Neural progenitor cell (in vitro differentiated cells): ENCODE measurements at places on chromosomes 3 and 15. TPM values are rescaled to one million over a fixed set of nuclear protein-coding genes. Genes with fewer than 3 reads are reported as not detected.
A peak's percentile ranks its signal among the peaks of the same experiment; 100 is the strongest.

MAP2K5 gene
- total RNA-seq, result 11.1 and 17.2 TPM in 2 replicates

VPS39 gene
- 55.3 and 66.9 TPM in 2 replicates for total RNA-seq

DNA sequence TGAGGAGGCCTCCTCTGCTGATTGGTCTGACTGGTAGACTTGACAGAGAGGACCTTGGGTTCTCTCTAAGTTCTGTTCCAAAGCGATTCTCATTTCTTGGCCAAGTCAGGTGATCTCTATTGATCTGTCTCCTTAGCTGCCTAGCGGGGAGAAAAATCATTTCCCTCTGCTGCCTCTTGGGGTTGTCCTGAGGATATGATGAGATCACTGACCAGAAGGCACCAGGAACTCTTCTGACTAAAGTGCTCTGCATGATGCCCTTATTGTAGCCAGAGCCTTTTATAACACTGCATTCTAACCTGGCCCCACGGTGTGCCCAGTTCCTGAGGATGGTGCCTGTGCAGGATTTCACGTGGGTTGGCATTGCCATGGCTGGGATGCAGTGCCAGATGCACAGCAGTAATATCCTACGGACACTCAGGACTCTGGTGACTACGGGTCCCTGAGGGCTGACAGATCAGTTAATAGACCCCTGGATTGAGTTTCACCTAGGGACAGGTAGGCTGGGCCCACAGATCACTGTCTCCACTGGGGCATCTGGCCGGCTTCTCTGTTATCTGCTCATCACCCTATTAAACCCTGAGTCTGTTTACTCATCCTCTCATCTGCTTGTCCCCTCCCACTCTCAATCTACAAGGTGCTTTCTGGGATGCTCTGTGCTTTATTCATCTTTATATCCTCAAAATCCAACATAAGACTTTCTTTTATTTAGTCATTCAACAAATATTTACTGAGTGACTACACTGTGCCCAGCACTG, 3.9 kb upstream of the HEG1 start:
- no peak for DNase-seq

BCHE gene
- 8.6 and 15.2 TPM in 2 replicates for total RNA-seq

- no peak for DNase-seq
Observed at GRCh38 chr3:184171562-184171961, 3.1 kb upstream of the AP2M1 start.

TGM4 gene
- total RNA-seq, result 0.04 and 0.12 TPM in 2 replicates

TNFAIP8L3 gene
- not detected in 2 replicates for total RNA-seq

MRPL47 gene
- 46.8 and 64.5 TPM in 2 replicates for total RNA-seq

ACVR2B gene
- total RNA-seq, result 80.4 and 89.5 TPM in 2 replicates

CA12 gene
- total RNA-seq, result 0.45 and 0.81 TPM in 2 replicates

TFDP2 gene
- 173 and 328 TPM in 2 replicates for total RNA-seq

COL6A5 gene
- not detected in 2 replicates for total RNA-seq

AHSG gene
- not detected in 2 replicates for total RNA-seq

DNA sequence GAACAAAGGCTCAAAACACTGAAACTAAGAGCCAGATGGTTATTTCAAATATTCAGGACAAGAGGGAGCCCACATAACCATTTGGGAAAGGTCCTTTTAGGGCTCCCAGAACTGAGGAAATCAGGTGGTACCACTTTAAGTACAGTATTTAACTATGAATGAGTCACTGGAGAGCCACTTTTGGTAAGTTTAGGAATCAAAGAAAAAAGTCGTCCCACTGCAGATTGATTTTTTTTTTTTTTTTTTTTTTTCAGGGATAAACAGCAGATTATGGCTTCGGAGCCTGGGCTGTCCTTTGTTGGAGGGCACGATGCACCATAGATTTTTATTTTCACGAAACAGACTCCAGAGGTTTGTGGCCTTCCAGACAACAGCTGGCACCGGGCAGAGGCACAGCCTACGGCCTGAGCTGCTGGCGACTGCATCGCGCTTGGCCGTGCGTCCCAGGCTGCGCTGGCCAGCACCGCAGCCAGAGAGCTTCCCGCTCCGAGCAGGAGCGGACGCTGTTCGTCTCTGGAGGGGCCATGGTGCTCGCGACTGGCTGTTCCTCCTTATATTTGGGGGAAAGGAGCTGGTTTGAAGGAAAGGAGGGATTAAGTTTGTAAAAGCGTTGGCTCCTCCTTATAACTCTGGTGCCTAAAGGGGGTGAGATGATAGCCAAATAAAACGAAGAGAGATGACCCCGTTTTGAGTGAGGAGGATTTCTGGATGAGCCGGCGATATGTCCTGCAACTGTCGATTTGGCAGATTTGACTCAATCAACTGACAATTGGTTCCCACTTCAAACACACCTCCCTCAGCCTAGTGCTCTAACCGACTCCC, 152.9 kb upstream of the GOLIM4 start:
- peak; percentile 83 for DNase-seq

- no peak for DNase-seq
Observed at GRCh38 chr3:128297401-128298138, 144.3 kb downstream of the EEFSEC start.

DNA sequence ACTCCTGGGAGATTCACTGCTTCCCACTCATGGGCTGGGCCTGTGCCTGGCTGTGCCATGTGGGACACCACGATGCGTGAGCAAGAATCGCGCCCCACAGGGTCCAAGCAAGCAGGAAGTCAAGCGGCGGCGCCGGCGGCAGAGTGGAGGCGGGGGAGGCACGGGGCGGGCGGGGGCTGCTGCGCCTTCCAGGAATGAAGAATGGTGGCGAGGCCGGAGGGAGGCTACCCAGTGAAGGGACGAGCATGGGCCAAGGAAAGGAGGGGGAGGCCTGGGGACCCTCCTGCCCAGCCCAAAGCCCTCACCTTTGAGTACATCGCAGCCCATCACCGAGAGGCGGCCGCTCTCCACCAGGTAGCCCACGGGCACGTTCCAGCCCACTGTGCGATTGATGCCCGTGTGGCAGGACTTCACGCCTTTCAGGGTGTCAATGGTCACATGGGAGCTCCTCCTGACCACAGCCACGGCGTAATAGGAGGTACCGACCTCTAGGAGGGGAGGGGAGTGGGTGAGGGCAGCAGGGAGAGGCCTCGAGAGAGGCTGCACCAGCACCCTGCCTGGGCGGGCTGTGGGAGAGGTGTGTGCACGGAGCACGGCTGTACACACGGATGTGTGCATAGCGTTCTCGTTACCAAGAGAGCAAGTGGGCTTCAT, 5.5 kb downstream of the MELTF start:
- DNase-seq, result no peak

DNA sequence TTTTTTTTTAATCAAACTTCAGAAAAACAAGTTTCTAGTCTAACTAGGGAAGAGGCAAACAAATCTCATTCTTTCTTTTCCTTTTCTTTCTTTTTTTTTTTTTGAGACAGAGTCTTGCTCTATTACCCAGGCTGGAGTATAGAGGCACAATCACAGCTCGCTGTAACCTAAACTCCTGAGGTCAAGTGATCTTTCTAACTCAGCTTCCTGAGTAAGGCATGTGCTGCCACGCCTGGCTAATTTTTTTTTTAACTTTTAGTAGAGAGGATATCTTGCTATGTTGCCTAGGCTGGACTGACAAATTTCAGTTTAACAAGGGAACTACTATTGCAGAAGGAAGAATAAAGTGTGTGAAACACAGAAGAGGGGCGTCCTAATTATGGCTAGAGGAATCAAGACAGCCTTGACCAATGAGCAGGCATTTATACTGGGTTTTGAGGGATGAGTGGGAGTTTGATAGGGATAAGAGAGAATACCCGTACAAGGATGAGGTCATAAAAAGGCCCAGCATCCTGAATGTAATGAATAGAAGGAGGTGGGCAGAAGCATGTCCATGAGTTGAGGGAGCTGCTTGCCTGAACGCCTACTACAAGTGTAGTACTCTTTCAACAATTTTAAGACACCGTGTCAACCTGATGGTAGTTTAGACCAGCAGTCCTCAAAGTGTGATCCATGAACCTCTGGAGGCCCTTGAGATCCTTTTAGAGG, 6.7 kb upstream of the ZFAND6 start:
- DNase-seq, result no peak
